ENCODE measurements at places on chromosomes 16 and 17. TPM values are rescaled to one million over a fixed set of nuclear protein-coding genes. Genes with fewer than 3 reads are reported as not detected.

Gene ZG16
- not detected for total RNA-seq

Gene KRTAP3-1
- total RNA-seq, result not detected

Gene CUEDC1
- not detected for total RNA-seq

Gene DHRS7B
- 15.2 TPM for total RNA-seq

Gene CCDC78
- 3.9 TPM for total RNA-seq
